ENCODE measurements at places on chromosomes 11 and 22. TPM values are rescaled to one million over a fixed set of nuclear protein-coding genes. Genes with fewer than 3 reads are reported as not detected.

GRCh38 chr22:41862160-41862529 is 29.2 kb downstream of the SREBF2 start:
- H3K27me3 ChIP-seq: no peaks in the 10 kb centered on the region
- no peaks in the 10 kb centered on the region for H3K4me1 ChIP-seq
- H3K27ac ChIP-seq: no peak overlapping the region
- no peaks in the 10 kb centered on the region for H3K36me3 ChIP-seq
- no peak for DNase-seq

DNA sequence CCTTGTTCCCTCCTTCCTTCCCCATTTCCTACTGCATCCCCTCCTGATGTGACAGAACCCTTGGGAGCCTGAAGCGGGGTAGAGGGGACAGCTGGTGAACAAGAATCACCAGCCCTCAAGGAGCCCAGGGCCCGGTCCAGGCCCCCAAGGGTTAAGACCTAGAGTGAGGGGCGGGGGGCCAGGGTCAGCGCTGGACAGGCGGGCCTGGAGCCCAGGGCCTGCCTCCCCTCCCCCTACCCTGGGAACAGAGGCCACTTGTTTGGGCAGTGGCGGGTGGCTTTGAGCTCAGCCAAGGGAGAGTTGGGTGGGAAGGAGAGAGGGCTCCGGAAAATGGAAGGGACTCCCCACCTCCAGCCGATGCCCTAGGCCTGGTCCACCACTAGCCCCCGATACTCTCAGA is 2.1 kb downstream of the ARAP1 start:
- no peak overlapping the region for H3K4me3 ChIP-seq
- no peak for DNase-seq
- no peak overlapping the region for H3K27ac ChIP-seq
- H3K4me1 ChIP-seq: peaks cover 17% of the 10 kb centered on the region

DNA sequence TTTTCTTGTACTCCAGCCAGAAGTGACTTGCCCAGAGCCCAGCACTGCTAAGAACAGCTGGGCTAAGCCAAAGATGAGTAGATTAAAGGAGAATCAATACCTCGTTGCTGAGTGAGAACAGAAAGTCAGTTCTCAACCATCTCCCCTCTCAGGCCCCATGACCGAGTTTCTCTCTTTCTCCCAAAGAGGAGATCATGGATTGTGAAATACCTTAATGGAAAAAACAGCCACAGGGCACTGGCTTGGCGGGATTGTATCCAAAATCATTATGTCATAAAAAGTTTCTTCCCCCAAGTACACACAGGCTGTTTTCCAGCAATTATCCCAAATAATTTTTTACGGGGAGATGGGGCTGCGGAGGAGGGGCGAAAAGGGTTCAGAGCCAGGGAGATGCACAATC is 111.8 kb upstream of the TMEM45B start:
- peaks cover 6% of the 10 kb centered on the region for H3K4me1 ChIP-seq
- DNase-seq: no peak
- no peak overlapping the region for H3K27ac ChIP-seq

DNA sequence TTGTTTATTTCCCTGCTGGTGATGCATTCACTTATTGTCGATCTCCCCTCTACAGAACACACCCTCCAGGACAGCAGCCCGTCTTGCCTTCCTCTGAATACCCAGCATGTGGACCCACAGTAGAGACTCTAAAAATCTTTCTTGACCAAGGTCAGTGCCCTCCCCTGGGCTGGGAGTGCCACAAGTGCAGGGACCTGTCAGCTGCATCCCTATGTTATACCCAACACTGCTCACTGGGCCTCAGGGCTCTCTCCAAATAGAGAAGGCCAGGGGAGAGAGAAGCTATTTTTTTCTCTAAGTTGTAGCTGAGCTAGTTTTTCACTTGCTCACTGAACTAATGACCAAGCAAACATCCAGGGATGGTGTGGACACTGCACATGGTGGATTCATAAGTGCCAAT is 9.8 kb downstream of the KCNJ1 start:
- no peak overlapping the region for H3K4me3 ChIP-seq
- no peaks in the 10 kb centered on the region for H3K36me3 ChIP-seq
- H3K27ac ChIP-seq: no peak overlapping the region
- no peak for DNase-seq
- peaks cover 7% of the 10 kb centered on the region for H3K27me3 ChIP-seq
- H3K4me1 ChIP-seq: no peaks in the 10 kb centered on the region

- H3K27ac ChIP-seq: peak overlapping the region; percentile 12
- H3K4me3 ChIP-seq: no peak overlapping the region
- H3K4me1 ChIP-seq: peaks cover 22% of the 10 kb centered on the region
- no peak for DNase-seq
- H3K27me3 ChIP-seq: no peaks in the 10 kb centered on the region
Measured at GRCh38 chr11:10793470-10794255, 15.1 kb downstream of the EIF4G2 start.

DNA sequence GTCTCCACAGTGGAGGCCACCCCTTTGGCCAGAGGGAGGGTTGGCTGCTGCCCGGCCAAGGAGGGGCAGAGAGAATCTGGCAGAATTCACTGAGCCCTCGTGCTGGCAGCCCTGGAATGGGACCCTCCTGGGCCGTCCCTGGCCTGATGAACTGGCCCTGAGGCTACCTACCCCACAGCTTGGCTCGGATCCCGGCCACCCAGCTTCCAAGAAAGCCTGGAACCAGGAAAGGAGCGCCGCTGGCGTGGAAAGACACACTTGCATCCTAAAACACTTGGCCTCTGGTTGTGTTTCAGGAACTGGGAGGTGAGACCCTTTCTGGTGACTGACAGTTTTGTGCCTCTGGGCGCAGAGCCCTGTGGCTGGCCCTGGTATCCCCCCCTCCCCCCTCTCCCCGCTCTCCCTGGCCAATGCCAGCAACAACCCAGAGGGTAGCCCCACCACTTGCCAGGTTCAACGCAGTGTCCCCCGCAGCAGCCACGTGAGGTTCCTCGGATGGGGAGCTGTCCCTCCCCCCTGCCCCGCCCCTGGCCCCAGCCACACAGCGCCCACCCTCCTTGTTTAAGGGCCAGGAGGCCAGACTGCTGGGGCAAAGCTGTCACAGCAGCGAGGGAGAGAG is 693 bp downstream of the NFAM1 start:
- no peak overlapping the region for H3K27ac ChIP-seq
- H3K27me3 ChIP-seq: no peaks in the 10 kb centered on the region
- no peak for DNase-seq
- H3K36me3 ChIP-seq: no peaks in the 10 kb centered on the region
- H3K4me3 ChIP-seq: no peak overlapping the region

DNA sequence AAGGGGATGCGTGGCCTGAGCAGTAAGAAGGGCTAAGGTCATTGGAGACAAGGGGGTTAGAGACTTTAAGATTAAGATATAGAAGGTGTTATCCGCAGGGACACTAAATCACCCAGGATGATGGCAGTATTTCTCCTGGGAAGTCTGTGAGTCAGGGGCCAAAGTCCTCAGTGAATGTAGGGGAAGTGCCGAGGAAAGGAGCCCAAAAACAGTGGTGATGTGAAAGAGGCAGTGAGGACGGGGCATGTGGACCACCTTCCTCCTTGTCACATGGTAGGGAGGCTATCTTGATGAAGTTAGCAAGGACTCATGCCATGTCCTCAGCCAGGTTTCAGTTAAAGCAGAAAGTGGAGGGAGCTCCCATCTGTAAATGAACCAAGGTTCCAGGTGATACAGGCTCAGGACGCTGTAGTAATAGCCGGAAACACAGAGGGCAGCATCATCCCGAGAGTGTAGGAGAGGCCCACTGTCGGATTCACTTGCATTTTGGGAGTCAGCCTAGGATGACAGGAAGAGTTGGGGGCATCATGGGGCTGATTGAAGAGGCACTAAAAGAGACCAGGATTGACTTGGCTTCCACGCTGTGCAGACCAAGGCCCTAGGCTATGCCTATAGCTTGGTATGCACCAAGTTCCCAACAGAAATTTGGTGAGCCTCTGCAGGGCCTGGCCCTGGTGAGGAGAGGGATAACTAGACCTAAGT is 33.5 kb downstream of the WEE1 start:
- peak overlapping the region; percentile 2 for H3K27ac ChIP-seq
- H3K4me3 ChIP-seq: no peak overlapping the region
- peaks cover under 1% of the 10 kb centered on the region for H3K4me1 ChIP-seq

DNA sequence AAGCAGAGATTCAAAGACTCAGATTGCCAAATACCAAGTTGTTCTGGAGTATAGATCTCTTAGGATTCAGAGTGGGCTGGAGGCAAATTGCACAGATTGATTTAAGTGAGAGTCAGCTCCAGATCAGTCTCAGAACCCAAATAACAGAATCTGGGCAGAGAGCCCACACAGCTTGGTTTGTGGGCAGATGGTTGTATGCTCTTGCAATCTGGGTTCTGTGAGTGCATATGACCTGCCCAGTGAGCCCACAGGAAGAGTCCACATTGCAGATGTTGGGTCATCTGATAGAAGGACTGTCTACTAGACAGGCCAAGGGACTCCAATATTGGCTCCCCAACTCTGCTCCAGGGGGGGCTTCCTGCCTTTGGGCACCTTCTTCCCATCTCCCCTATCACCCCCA is 65.9 kb downstream of the ADAMTS15 start:
- H3K36me3 ChIP-seq: no peaks in the 10 kb centered on the region
- no peak overlapping the region for H3K4me3 ChIP-seq
- H3K4me1 ChIP-seq: peaks cover 16% of the 10 kb centered on the region
- no peaks in the 10 kb centered on the region for H3K27me3 ChIP-seq
- no peak overlapping the region for H3K27ac ChIP-seq

- DNase-seq: no peak
- peak overlapping the region; percentile 45 for H3K27ac ChIP-seq
- H3K4me3 ChIP-seq: peak overlapping the region; percentile 44
- H3K36me3 ChIP-seq: no peaks in the 10 kb centered on the region
- H3K27me3 ChIP-seq: no peaks in the 10 kb centered on the region
Measured at GRCh38 chr11:1263010-1263409, 40.1 kb downstream of the MUC5B start.

- no peak for DNase-seq
- no peak overlapping the region for H3K4me3 ChIP-seq
- H3K27ac ChIP-seq: no peak overlapping the region
- H3K36me3 ChIP-seq: no peaks in the 10 kb centered on the region
- H3K27me3 ChIP-seq: no peaks in the 10 kb centered on the region
- no peaks in the 10 kb centered on the region for H3K4me1 ChIP-seq
Measured at GRCh38 chr11:79062814-79063762, 377.7 kb downstream of the TENM4 start.

The SLC22A9 gene
- not detected for total RNA-seq

The KRTAP5-10 gene
- total RNA-seq: not detected

DNA sequence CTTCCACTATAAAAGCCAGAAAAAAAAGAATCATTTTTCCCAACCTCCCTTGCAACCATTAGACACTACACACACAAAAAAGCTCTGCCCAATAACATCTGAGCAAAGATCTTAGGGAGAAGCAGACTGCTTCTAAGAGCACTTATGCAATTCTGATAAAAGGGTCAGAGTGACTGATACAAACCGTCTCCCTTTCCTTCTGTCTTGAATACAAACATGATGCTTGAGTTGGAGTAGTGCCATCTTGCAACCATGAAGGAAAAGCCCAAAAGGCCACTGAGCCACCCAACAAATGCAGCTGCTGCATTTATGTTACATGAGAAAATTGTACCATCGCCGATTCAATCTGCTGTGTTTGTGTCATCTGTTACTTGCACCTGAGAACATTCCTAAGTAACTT is 47.6 kb upstream of the EED start:
- H3K27me3 ChIP-seq: peaks cover 5% of the 10 kb centered on the region
- DNase-seq: no peak
- peaks cover 9% of the 10 kb centered on the region for H3K4me1 ChIP-seq
- no peak overlapping the region for H3K4me3 ChIP-seq

The CAPRIN1 gene
- total RNA-seq: 266 TPM

GRCh38 chr11:77866336-77866735 is 45.4 kb downstream of the AAMDC start:
- no peak overlapping the region for H3K27ac ChIP-seq
- DNase-seq: no peak
- no peaks in the 10 kb centered on the region for H3K27me3 ChIP-seq
- H3K36me3 ChIP-seq: no peaks in the 10 kb centered on the region
- H3K4me1 ChIP-seq: no peaks in the 10 kb centered on the region

DNA sequence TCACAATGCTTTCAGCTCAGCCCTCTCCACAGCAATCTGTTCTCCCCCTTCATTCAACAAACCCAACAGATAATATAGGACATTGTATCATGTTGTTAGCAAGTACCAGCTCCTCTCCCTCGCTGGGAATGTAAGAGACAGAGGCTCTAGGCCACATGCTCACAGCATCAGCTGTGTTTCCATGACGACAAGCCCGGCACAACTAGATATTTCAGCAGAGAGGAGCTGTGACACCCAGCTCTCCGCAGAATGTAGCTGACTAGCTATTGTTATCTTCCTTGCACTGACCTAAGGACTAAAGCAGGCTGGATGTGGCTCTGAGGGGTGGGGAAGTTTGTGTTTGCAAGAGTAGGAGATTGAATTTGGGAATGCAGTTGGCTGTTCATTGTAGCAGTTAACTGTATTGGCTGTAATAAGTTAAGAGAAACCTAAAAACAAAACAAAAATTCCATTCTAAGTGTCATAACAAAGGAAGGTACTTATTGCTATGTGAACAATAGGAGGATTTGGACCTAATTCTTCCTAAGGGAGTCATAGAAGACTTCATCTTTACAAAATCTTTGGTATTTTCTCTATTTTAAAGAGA is 28.0 kb upstream of the RRAS2 start:
- H3K27ac ChIP-seq: no peak overlapping the region
- no peaks in the 10 kb centered on the region for H3K36me3 ChIP-seq
- DNase-seq: no peak
- H3K4me1 ChIP-seq: no peaks in the 10 kb centered on the region
- no peaks in the 10 kb centered on the region for H3K27me3 ChIP-seq

DNA sequence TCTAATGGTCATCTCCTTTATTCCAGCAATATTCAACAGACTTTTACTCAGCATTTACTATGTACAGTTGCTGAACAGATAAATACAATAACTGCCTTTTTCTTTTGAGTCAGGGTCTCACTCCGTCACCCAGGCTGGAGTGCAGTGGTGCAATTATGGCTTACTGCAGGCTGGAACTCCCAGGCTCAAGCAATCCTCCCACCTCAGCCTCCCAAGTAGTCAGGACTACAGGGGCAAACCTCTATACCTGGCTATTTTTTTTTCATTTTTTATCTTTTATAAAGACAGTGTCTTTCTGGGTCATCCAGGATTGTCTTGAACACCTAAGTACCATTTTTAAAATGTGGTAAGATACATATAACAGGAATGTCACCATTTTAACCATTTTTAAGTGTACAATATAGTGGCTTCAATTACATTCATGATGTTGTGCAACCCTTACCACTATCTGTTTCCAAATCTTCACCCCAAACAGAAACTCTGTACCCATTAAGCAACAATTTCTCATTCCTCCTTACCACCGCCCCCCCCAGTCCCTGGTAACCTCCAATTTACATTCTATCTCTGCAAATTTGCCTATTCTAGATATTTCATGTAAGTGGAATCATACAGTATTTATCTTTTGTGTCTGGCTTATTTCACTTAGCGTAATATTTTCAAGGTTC is 67.8 kb downstream of the MIAT start:
- H3K27me3 ChIP-seq: no peaks in the 10 kb centered on the region
- H3K4me1 ChIP-seq: no peaks in the 10 kb centered on the region
- DNase-seq: no peak
- no peak overlapping the region for H3K4me3 ChIP-seq

The GALNT18 gene
- total RNA-seq: 8.6 TPM

GRCh38 chr11:15547685-15548084 is 433.0 kb downstream of the INSC start:
- no peak overlapping the region for H3K27ac ChIP-seq
- no peak overlapping the region for H3K4me3 ChIP-seq
- no peak for DNase-seq

GRCh38 chr11:15845261-15845660 is 511.1 kb downstream of the SOX6 start:
- no peak overlapping the region for H3K4me3 ChIP-seq
- H3K27me3 ChIP-seq: no peaks in the 10 kb centered on the region
- H3K36me3 ChIP-seq: no peaks in the 10 kb centered on the region
- H3K4me1 ChIP-seq: no peaks in the 10 kb centered on the region
